ENCODE measurements at places on chromosomes 6 and 20.

DNA sequence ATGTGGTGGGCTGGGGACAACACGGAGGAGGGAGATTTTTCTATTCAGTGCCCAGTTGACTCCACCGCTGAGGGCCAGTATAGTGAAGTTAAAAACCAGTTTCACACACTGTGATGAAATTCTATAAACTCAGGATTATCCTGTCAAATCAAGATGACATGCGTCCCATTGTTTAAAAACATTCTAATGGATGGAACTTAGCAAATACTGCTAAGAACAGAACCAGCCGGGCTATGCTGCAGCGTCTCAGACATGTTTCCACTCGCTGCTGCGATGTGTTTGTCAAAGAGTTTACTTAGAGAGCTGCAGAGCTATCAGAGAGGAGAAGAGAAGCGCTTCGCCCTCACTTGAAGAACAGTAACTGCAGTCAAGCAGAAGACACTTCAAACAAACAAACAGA is 212.6 kb upstream of the FOXQ1 start:
- DNase-seq, result no peak

GRCh38 chr6:139296927-139297326 is 5.1 kb upstream of the TXLNB start:
- no peak for DNase-seq

GRCh38 chr6:40822619-40823018 is 216.4 kb downstream of the UNC5CL start:
- no peak for DNase-seq

GRCh38 chr20:37828684-37829083 is 74.2 kb upstream of the VSTM2L start:
- DNase-seq, result no peak

- no peak for DNase-seq
Measured at GRCh38 chr20:37714978-37715672, 21.3 kb downstream of the CTNNBL1 start.

DNA sequence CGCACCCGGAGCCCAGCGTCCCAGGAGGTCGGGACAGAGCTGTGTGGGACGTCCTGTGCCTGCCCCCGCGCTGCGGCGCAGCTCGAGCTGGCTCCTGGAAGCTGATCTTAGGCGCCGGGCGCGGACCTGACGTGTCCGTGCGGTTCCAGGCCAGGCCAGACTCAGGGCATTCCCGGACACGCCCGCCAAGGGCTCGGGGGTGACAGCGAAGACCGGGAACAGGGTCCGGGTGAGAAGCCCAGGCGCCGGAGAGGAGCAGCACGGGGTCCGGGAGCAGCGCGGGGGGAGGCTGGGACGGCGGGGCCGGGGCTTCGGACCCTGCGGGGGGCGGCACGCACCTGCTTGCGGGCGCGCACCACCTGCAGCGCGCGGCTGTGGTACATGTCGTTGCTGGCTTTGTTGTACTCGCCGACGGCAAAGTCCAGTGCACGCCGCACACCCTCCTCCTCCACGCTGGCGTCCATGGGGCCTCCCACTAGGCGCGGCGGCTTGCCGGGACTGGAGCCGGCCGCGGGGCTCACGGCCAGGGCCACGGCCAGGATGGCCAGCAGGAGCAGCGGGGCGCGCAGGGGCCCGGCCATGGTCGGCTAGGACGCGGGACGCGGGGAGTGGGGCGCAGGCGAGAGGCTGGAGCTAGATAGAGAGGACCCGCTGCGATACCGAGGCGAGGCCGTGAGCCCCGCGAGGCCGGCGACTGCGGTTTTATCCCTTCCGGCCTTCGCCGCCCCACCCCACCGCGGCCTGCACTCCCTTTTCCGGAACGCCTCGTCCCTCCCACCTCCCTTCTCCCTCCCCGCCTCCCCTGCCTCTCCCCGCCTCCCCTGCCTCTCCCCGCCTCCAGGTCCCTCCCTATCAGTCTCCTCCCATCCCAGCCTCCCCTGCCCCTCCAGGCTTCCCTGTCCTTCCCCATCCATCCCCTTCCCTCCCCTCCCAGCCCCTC is at the start of gene CST3:
Gene CST3 (minus strand): TSS at position 674 of the 940 bp plus-strand sequence. CDS start 93 bp downstream, at position 581.
- peak; percentile 18 for DNase-seq

GRCh38 chr20:22581437-22582385 is 2.7 kb downstream of the FOXA2 start:
- no peak for DNase-seq

Measured in activated CD4-positive, alpha-beta T cell treated with anti-CD3 and anti-CD28 coated beads, Interleukin-2, amount 50 U/mL, for 48 hours (primary cell).